ENCODE measurements at places on chromosomes 5 and 9. TPM values are rescaled to one million over a fixed set of nuclear protein-coding genes. Genes with fewer than 3 reads are reported as not detected.
A peak's percentile ranks its signal among the peaks of the same experiment; 100 is the strongest.

The SPOCK1 gene
- total RNA-seq, result 0.12 TPM

The SREK1IP1 gene
- total RNA-seq, result 33.5 TPM

The EQTN gene
- not detected for total RNA-seq

The HTR4 gene
- not detected for total RNA-seq

The PCDHGA10 gene
- total RNA-seq, result not detected

The OR1N1 gene
- not detected for total RNA-seq

The DELE1 gene
- total RNA-seq, result 51.6 TPM

- DNase-seq, result no peak
These were observed 356.9 kb upstream of the NUDT12 start for GRCh38 chr5:103919506-103919905.

GRCh38 chr5:12330993-12331588, 426.8 kb upstream of the CTNND2 start:
- no peak for DNase-seq

DNA sequence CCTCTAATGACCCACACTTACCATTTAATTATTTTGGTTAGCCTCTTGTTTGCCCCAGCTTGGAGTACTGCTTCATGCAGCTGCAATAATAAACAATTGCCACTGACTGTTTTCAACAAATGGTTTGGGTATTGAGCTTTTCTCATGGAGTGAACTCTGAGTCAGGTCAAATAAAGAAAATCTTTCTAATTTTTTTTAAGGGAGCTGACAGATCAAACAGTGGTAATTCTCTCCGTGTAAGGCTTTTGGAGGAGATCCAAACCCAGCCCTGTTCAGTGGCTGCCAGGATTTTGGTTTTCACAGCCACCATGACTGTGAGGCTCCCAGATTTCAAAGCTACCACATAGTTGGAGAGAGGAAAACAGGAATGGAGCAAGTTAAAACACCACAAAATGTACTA, 110.7 kb upstream of the EFNA5 start:
- DNase-seq, result no peak

DNA sequence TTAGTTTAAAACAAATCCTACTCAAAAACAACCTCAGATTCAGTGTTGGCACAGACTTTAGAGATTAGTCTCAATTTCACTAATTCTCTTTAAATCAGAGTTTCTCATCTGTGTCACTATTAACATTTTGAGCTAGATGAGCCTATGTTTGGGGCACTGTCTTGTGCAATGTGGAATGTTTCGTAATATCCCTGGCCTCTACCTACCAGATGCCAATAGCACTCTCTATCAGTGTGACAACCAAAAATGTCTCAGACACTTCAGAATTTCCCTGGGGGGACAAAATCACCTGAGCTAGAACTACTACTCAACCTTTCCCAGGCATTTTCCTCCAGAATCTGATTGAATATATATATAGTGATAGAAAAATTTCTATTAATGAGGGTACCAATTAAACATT, 465.2 kb upstream of the RGMB start:
- DNase-seq, result no peak

GRCh38 chr5:179852993-179853547, 5.5 kb downstream of the MRNIP start:
- DNase-seq, result no peak

GRCh38 chr9:110975278-110975677, 63.0 kb downstream of the LPAR1 start:
- no peak for DNase-seq

GRCh38 chr5:135578685-135579341, at the start of gene CXCL14:
TSS of gene CXCL14 (minus strand) at chr5:135578991. CDS start at chr5:135578778, 213 bp downstream.
- DNase-seq, result peak; percentile 42

GRCh38 chr5:117411701-117412100, 837.1 kb upstream of the SEMA6A start:
- no peak for DNase-seq

DNA sequence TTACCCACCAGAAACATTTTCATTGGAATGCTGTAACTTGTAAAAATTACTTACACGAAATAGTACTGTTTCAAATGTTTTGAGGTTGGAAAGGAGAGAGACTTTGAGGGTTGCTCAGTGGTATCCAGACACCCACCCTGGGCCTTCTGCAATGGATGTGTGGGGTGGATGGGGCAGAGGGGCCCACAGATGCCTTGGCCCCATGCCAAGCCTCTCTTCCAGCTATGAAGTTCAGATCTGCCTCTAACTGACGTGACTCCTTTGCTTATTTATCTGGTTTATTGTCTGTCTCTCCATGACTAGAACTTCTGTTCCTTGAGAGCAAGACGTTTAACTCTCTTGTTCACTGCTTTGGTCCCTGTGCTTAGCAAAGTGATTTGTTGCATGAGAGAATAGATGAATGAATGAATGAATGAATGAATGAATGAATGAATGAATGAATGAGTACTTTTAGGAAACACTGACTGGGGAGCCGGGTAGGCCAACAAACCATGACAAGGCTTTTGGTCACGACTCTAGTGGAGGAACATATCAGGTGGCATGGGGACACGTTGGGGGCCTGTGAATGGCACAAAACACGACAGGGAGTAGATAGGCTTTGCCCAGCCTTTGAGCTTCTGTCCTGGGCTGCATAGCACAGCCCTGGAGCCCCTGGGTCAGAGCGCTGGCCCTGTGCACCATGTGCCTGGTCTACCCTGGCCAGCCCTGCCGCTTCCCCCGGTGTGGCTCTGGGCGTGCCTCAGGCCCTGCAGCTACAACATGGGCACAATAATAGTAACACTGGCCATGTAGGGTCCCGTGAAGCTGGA, 31.8 kb downstream of the AK8 start:
- no peak for DNase-seq

GRCh38 chr9:133591985-133592384, 17.2 kb downstream of the FAM163B start:
- no peak for DNase-seq

GRCh38 chr5:50962934-50963872, 296.8 kb downstream of the PARP8 start:
- peak; percentile 61 for DNase-seq

DNA sequence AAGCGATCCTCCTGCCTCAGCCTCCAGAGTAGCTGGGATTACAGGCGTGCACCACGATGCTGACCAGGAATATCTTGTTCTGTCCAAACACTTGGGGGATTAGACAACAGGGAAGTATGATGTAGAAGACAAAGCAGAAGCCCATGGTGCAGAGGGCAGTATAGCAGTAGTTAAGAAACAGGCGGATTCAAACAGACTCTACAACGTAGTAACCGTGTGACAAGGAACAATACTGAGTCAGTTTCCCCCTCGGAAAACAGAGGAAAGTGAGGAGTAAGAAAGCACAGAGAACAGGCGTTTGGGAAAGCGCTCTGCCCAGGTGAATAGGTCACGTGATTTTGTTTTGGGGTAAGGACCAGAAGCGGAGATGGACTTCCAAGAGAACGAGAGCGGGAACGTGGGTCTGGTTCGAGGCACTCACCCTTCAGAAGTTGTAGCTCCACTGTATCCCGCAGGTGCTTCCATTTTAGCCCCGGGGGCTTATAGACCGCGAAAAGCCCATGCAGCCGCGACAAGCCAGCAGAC, 306 bp downstream of the TRUB2 start:
- DNase-seq, result no peak

DNA sequence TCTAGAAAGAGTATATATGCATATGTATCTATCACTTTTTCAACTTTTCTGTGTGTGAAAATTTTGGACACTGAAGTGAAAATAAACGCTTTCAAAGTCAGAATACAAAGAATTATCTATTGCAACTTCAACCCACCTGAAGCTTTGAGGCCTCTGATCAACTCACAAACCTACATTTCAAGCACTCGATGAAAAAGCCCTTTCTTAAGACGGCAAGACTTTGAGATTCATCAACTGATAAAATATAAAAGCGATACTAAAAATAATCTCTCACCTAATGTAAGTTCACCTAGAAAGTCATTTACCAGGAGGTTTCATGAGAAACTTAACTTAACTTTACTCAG, 1.2 kb downstream of the GOLPH3 start:
- no peak for DNase-seq

- no peak for DNase-seq
These were observed 538 bp upstream of the ARHGEF28 start for GRCh38 chr5:73625372-73625943.

- no peak for DNase-seq
These were observed 13.4 kb upstream of the GRIN3A start for GRCh38 chr9:101751895-101752294.

DNA sequence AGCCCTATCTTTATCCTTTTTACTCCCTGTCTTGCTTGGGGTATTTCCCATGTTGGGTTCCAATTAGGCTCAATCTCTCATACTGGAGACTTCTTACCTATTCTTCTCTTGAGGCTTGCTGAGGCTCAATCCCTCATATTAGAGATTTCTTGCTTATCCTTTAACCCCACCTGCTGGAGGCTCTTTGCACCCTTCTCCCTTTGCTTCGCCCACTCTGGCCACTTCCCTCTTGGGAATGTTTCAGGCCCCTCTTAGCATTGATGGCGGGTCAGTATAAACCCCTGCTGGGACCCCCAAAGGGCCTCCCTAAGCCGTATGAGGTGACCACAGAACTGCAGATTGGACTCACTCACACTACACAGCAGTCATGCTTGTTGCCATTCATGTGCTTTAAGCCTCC, 69.3 kb upstream of the CDK20 start:
- no peak for DNase-seq

DNA sequence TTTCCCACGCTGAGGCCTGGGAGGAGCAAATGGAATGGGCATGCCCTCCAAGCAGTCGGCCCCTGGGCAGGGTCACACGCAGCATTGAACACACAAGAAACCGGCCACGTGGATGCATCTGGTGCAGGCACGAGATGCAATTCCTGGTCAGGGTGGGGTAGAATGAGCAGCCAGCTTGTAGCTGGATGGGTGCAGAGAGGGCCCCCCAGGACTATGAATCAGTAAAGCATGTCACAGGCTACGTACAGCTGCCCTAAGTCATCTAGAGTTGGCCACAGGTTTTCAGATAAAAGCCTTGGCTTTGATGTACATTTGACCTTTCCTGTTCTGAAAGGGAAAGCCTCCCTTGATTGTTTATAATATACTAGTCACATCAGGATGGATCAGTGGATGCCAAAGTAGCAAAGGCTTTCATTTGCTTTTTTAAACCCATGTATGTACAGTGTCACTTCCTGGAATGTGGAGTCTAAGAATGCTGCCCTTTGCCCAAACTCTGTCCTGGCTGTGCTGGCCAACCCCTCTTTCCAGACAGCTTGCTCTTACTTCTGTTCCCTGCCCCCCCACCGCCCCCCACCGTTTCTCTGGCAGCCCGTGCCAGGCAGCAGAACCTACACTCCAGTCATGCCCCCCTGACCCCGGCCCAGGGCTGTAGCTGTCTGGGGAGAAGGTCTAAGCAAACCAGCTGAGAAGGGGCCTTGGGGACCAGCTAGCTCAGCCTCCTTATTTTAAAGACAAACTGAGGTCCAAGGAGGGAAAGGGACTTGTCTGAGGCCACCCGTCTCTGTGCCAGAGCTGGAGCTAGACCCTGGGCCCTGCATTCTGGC, 169.2 kb downstream of the HSPA4 start:
- DNase-seq, result no peak

DNA sequence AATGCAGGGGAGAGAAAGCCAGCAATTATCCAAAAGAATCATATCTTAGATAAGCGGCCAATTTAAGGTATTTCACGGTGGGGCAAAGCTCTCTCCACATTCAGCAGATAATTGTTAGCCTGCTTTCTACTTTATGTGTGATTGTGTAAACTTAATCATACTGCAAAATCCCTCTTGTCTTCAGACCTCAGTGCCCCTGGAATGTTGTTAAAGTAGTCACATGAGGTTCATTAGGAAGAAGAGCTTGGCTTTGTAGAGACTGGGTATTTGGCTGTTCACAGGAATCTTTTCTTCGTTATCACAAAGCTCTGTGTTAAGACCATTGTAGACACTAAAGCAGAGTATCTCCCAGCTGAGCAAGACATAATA, 127.0 kb downstream of the RFK start:
- no peak for DNase-seq

- DNase-seq, result no peak
These were observed 10.4 kb downstream of the ABLIM3 start for GRCh38 chr5:149151717-149152116.
